ENCODE measurements at places on chromosomes 2 and 18.

- no peak for DNase-seq
Observed at GRCh38 chr2:149537092-149537726, 50.4 kb downstream of the MMADHC start.

GRCh38 chr18:57813245-57813644, 10.1 kb upstream of the ATP8B1 start:
- no peak for DNase-seq

DNA sequence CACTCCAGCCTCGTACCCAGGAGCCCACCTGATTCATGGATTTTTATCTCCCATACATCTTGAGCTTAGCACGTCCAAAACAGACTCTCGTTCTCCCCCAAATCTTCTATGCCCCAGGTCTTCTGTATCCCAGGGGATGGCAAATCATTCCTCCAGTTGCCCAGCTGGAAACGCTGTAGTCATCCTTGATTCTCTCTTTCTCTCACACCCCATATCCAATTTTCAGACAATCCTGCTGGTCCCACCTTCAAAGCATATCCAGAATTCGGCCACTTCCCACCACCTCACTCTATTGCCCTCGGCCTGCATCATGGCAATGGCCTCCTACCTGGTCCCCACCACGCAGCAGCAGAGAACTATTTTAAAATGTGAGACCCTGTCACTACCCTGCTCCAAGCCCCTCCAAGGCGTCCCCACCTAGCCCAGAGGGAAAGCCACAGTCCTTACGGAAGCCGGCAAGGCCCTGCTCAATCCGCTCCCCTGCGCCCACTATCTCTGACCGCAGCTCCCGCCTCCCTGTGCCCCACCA, 1.4 kb upstream of the GRHL1 start:
- no peak for DNase-seq

DNA sequence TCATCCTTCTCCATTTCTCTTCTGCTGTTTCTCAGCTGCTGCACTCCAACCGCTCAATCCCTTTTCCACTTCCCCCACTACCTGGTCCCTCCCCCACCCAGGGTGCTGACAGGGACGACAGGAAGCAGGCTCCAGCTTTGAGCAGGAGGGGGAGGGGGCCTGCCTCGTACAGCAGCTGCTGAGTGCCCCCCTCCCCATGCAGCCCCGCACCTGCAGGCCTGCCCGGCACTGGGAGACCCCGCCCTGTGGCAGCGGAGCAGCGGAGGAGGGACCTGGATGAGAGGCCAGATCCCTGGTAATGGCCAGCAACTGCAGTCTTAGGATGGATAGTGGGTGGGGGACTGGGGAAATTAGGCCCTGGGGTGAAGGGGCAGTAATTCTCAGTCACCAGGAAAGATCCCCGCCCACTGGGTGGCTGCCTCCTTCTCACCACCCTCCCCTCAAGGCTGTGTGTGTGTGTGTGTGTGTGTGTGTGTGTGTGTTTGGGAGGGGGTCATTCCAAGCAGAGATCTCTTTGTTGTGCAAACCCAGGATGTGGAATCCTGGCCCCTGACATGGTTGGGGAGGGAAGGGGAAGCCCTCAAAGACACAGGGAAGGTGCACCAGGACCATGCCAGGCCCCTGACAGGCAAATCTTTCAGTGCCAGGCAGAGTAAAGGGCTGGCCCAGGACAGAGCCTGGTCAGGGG, 6.8 kb upstream of the CRYBA2 start:
- no peak for DNase-seq

DNA sequence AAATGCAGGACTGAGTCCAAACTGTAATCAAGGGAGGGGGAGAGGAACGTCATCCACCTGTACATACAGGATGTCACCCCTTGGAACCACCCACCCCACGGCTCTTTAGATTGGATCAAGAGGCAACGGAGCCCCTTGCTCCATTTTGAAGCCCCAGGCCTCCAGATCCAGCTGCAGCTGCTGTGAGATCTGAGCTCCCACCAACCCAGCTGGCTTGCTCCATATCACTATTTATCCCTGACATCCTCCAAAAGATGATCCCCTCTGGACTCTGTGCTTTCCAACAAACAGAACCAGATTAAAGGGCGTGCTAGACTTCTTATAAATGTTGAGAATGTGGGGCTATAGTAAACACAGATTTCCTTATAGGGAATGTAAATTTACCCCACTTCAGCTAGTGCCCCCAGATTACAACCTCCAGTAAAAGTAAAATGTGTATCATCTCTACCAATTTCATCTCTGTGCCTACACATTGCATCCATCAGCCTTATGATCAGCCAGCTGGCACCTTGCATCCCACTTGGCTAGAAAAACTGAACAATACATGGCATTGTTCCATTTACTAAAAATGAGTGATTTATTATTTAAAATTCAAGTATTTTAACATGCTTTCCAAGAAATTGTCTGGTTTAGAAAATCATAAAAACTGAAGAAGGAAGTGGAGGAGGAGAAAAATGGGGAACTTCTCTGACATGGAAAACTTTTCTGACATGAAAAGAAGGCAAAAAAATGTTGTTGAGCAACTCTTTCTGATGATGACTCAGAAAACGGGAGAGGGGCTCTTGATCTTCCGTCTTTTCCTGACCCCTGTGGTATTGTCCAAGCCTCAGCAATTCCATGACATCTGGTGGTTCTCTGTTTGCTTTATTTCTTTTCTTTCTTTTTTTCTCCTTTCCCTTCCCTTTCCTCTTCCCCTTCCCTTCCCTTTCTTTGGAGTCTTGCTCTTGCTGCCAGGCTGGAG, 262.6 kb upstream of the THUMPD2 start:
- DNase-seq, result no peak

GRCh38 chr18:56044239-56044638, 456.2 kb upstream of the TCF4 start:
- DNase-seq, result peak; percentile 36

- DNase-seq, result no peak
Observed at GRCh38 chr2:234169674-234170073, 119.2 kb downstream of the SPP2 start.

- peak; percentile 7 for DNase-seq
Observed at GRCh38 chr18:31819106-31819924, 58.6 kb upstream of the SLC25A52 start.

DNA sequence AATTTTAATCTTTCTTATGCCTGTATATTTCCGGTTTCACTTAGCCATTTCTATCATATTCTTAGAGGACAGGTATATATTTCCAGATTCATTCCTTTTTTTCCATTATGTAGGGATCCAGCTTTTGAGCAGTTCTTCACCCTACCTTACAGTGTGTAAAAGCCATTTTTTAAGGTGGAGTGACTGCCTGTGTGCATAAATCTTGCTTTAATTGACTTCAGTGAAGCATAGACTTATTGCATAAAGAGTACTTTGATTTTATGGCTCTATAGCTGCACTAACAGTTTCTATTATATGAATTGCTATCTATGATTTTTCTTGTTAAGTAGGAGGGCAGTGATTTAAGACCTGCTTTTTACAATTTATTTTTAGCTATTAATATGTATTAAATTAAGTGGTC, 132.6 kb downstream of the NYAP2 start:
- no peak for DNase-seq

- DNase-seq, result no peak
Observed at GRCh38 chr2:127528487-127528886, 2.2 kb upstream of the IWS1 start.

All from putamen (tissue), 1 donor.